Cardiac atrium fibroblast (primary cell): ENCODE measurements at places on chromosomes 2 and 18. TPM values are rescaled to one million over a fixed set of nuclear protein-coding genes. Genes with fewer than 3 reads are reported as not detected.

RBKS gene
- 0.36 and 1.8 TPM in 2 replicates for total RNA-seq

STPG4 gene
- not detected in 2 replicates for total RNA-seq

SPC25 gene
- total RNA-seq = 2.0 and 2.1 TPM in 2 replicates

NAGK gene
- total RNA-seq = 88.6 and 92.8 TPM in 2 replicates

PRPF40A gene
- total RNA-seq = 54.8 and 60.8 TPM in 2 replicates

KIAA2012 gene
- total RNA-seq = not detected in 2 replicates

EVX2 gene
- not detected in 2 replicates for total RNA-seq

CNTNAP5 gene
- not detected in 2 replicates for total RNA-seq

NEUROD1 gene
- not detected in 2 replicates for total RNA-seq

SERPINB3 gene
- not detected in 2 replicates for total RNA-seq

RGPD3 gene
- total RNA-seq = 0.32 and 0.90 TPM in 2 replicates

ALPI gene
- not detected in 2 replicates for total RNA-seq
